ENCODE measurements at places on chromosomes 13 and 19.
A peak's percentile ranks its signal among the peaks of the same experiment; 100 is the strongest.

DNA sequence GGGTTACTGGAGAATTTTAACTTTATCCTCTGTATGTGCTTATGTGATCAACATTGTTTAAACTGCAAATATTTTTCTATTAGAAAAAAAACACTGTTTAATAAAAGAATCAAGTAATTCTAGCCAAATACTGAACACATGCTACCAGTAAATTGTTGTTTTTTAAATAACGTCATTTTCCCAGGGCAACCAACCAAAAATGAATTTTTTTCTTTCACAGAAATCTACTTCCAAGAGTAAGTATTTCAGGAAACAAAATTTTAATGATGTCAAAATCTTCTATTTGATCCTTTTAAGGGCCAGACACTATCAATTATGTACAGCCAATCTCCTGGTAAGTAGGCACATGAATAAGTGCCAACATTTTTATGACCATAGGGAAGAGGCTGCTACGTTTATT, 57.1 kb downstream of the TUBGCP3 start:
- DNase-seq, result no peak

GRCh38 chr19:12867120-12868099, 13.8 kb downstream of the DNASE2 start:
- DNase-seq, result peak; percentile 49

GRCh38 chr19:56177564-56178243, 1.9 kb downstream of the GALP start:
- no peak for DNase-seq

DNA sequence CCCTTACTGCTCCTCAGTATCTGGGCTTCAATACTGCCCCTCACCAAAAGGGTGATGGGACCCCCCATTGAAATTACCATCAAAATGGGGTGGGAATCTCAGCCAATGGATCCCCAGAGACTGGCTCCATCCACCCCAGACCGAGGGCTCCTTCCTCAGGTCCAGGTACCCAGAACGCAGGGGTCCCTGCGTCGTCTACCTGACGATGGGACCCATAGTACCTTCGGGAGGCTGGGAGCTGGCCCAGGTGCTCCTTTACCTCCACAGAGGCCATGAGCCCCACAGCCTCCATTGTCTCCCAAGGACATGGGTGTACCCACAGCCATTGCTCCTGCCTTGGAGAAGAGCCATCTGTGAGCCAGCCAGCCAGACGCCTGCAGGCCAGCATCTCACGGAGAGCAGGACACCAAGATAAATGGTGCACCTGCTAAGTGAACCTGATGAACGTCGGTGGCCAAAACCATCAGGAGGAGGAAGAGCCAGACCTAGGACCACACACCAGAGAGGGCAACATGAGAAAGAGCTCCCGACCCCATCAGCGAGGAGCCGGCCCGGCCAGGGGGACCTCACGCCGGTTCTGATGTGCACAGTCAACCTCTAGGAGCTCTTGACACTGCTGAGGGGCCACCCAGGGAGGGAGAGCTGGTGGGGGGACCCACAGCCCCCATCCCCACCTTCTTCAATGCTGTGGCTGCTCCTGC, 156.8 kb upstream of the SOX1 start:
- no peak for DNase-seq

DNA sequence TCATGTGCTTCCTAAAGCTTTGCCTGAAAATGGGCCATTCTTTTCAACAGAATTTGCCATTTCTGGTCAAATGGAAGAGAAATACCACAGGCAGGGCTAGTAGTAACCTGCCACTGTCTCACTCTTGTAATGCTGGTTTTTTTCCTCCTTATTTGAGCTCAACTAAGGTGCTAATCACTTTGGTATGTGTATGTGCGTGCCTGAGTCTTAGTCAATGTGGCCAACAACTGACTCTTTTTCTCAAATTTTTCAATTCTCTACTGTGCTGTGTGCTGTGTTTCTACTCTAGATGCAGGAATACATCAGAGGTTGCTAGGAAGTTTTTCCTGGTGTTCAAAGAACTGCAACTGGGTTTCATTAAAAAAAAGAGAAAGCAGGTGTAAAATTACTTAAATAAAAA, 870.2 kb downstream of the EFNB2 start:
- no peak for DNase-seq

DNA sequence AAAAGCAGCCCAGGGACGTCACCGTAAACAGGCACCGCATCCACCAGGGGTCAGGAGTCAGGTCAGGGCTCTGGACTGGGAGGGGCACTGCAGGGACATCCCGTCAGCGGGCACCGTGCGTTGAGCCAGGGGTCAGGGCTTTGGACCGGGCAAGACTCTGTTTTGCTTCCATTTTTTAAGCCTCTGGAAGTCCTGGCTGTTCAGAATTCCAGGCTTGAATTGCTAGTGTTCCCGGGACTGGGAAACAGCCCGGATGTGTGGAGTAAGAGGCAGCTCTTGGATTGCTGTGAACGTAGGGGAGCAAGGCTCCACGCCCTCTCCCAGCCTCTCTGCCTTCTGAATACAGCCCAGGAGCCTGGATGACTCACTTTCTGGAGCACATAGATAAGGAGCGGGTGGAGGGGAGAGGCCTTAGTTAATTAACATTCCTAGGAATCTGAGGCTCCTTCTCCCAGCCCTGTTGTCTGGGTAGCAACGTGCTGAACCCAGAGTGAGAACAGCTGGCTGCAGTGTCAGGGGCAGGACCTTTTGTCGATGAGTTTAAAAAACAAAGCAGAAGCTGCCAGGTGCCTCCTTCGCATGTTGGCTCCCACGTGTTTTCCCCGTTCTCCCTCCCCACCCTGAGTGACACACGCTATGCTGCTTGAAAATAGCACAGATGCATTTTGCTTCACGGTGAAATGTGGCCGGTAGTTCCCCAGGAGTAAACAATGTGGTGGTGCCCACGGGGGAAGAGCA, 21.9 kb downstream of the ATP11A start:
- DNase-seq, result peak; percentile 81

- peak; percentile 80 for DNase-seq
Measured at GRCh38 chr19:47813304-47813994, 8.3 kb upstream of the CRX start.

DNA sequence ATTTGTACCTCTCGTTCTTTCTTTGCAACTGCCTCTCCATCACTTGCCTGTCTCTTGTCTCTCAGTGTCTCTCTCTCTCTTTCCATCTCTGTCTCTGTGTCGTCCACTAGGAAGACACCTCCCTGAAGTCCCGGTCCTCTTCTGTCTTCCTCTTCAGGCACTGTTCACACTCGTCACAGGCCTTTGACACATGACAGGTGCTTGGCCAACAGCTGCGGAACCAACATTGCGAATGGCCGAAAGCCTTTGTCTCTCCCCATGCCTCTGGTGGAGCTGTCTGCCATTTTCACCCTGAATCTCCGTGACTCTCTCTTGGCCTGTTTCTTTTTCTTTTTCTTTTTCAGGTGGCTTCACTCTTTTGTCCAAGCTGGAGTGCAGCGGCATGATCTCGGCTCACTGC, 2.8 kb downstream of the HIPK4 start:
- DNase-seq, result no peak

DNA sequence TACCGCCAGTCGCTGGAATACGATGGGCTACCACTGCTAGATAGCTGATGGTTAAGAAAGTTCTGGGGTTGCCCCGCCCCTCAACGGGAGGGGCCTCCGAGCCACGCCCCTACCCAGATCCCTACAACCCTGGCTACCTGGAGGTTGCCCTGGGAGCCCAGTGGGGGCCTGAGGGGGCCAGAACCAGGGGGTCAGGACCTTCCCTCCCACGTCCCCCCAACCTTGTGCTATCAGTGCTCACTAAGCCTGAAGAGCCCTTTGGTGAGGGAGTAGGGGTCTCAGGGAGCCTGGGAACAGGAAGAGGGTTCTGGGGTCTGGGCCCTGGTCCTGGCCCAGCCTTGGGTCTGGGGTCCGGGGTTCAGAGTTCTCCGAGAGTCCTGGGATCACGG, 8.9 kb downstream of the OCEL1 start:
- DNase-seq, result peak; percentile 71

GRCh38 chr13:22789027-22789593, 391.7 kb upstream of the SGCG start:
- no peak for DNase-seq

GRCh38 chr19:1513499-1514294, 878 bp upstream of the ADAMTSL5 start:
- peak; percentile 76 for DNase-seq

- DNase-seq, result no peak
Measured at GRCh38 chr13:21344662-21345176, 114.4 kb downstream of the ZDHHC20 start.
